ENCODE measurements at places on chromosomes 4 and X. TPM values are rescaled to one million over a fixed set of nuclear protein-coding genes. Genes with fewer than 3 reads are reported as not detected.

The VEGFC gene
- 9.2 TPM for total RNA-seq

The PNMA6F gene
- not detected for total RNA-seq

The PPP2R2C gene
- total RNA-seq = 35.6 TPM

The MAOA gene
- total RNA-seq = 0.80 TPM

The TECRL gene
- not detected for total RNA-seq

The AMBN gene
- total RNA-seq = not detected

The ADAM29 gene
- not detected for total RNA-seq

The PLAC8 gene
- 0.94 TPM for total RNA-seq

The NOX1 gene
- 0.08 TPM for total RNA-seq

The HSFX4 gene
- total RNA-seq = not detected

The GSTCD gene
- total RNA-seq = 7.1 TPM

The XPNPEP2 gene
- not detected for total RNA-seq

The ELK1 gene
- 39.6 TPM for total RNA-seq

The NAP1L5 gene
- 2.1 TPM for total RNA-seq

The NEXMIF gene
- 0.01 TPM for total RNA-seq

The SPANXC gene
- not detected for total RNA-seq

The ZNF280C gene
- 3.7 TPM for total RNA-seq

The TRPC5OS gene
- not detected for total RNA-seq

The PABPC4L gene
- 0.05 TPM for total RNA-seq

The XAGE5 gene
- not detected for total RNA-seq

All from A549 treated with dexamethasone at 1 μM for 4 hours (cell line).